Epithelial cell of proximal tubule (primary cell): ENCODE measurements at places on chromosomes 4 and X.

GRCh38 chrX:119481323-119481801 lies 13.1 kb downstream of the SLC25A5 start:
- DNase-seq: no peak

DNA sequence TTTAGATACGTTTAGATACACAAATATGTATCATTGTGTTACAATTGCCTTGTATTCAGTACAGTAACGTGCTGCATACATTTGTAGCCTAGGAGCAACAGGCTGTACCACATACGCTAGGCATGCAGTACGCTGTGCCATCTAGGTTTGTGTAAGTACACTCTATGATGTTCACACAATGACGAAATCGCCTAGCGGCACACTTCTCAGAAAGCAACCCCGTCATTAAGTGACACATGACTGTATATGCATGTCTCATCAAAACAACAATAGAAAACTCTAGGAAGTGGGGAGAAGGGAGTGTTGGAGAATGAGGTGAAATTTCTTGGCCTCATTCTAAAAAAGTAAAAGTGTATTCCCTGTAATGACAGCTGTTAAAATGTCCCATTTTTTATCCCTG lies 32.7 kb downstream of the CCDC149 start:
- DNase-seq: no peak

DNA sequence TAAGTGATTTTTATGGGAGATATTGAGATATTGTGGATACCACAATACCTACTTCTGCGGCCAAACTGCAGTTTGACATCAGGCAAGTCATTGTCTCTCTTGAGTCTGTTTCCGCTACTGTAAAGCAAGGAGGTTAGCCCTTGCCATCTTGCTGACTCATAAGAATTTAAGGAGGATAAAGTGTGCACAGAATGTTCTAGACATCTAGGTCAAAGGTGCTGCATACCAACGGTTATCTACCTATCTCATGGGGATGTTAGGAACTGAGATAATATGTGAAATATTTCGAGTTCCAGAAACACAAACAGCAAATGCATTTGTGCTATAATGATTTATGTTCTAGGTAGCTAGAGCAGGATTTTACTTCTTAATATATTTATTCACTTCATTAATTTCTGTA lies 211.5 kb upstream of the NR3C2 start:
- no peak for DNase-seq

DNA sequence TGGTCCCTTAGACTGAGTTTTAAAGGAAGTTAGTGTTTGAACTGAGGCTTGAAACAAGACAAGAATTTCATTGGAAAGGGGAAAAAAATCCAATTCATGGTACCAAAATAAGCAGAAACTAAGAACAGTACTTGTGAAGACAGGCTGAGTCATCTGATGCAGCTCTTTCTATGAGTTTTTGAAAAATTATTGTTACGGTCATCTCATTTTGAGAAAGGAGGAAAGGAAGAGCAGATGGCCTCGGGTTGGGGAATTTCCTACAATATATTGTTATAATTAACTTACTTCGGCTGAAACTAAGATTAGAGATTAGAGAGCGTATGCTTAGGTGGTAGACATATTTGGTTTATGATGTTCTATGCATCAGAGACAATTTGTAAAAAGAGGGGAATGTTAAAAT lies 2164.8 kb upstream of the AGA start:
- DNase-seq: no peak

DNA sequence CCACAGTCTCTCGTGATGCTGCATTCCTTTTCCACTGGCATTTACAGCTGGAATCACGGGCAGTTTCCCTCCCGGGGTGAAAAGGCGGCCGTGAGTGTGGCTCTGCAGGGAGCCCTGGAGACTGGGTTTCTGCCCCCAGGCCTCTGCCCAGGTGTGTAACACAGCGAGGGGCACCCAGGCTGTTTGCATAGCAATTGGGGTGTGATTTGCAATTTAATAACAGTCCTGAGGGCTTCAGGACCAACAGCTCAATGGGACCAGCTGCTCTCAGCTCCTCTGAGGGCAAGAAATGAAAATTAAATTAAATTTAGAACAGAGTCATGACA lies 99.0 kb upstream of the SHOX start:
- no peak for DNase-seq

- DNase-seq: no peak
These were observed 34.7 kb downstream of the CSN3 start for GRCh38 chr4:70277121-70277520.

- no peak for DNase-seq
These were observed 6.9 kb downstream of the PRRG3 start for GRCh38 chrX:151702026-151702714.

GRCh38 chr4:86957215-86957614 lies 22.4 kb downstream of the AFF1 start:
- no peak for DNase-seq

GRCh38 chr4:182922501-182923284 lies 5.5 kb upstream of the DCTD start:
- DNase-seq: no peak

DNA sequence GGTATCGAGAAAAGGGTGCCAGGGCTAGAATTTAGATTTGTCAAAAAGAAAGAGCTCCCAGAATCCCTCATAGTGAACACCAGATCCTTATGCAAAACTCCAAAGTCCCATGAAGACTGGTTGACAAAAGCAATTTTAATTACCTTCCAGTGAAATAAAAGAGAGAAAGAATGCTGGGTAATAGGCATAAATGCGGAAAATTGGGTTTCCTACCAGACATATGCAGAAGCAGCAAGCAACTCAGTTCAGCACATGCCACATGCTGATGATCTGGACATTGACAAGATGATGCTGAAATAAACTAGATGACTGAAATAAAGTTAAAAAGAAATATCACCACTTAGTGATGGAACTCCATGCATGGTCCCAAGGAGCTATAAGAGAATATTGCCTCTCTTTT lies 83.9 kb downstream of the KCNIP4 start:
- DNase-seq: no peak

DNA sequence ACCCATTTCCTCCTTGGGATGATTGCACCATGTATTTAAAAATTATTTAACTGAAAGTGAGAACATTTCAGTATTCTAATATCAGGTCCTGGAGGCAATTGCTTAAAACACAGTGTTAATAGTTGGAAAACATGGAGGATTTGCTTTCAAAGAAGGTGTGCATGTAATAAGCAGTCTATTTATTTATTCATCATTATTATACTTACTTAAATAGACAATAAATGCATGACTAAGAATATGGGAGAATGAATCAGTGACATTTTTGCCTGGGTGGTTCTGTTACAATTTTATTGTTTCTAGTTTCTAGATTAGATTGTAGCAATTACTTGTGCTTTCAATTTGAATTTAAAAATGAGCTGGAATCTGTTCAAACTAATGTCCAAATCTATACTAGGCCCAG lies 145.5 kb downstream of the AREG start:
- DNase-seq: no peak

- DNase-seq: no peak
These were observed 1240.9 kb downstream of the STIM2 start for GRCh38 chr4:28101583-28101982.

DNA sequence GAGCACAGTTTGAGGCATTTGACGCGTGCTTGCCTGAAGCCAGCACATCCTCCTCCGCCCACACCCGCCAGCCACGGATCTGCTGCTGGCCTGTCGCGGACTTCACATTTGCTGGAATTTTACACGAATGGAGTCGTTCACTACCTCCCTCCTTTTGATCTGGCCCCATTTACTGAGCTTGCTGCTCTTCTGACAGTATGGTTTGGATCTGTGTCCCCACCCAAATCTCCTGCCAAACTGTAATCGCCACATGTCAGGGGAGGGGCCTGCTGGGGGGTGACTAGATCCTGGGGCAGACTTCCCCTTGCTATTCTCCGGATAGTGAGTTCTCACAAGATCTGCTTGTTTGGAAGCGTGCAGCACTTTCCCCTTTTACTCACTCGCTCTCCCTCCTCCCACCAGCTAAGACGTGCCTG lies 19.9 kb upstream of the CPLX1 start:
- no peak for DNase-seq

DNA sequence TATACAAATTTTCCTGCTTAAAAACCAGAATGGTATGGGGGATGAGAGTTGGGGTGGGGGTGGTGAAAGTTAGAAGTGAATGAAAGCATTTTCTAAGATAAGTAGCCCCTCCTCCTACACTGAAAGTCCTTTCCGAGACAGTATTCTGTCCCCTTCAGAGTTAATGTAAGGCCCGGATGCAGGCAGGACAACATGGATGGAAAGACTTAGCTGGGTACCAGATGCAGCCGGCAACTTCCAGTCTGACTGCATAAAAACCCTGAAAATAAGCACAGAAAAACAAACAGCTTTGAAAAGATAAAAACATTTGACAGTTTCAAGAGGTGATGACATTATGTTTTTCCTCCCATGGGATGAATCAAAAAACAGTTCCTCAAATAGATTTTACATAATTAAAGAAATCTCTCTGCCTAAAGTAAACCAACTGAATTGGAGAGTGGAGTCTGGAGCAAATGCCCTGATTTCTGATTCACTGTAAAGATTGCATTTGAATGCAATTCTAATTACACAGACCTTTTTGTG lies 196.3 kb downstream of the GPAT3 start:
- DNase-seq: no peak

DNA sequence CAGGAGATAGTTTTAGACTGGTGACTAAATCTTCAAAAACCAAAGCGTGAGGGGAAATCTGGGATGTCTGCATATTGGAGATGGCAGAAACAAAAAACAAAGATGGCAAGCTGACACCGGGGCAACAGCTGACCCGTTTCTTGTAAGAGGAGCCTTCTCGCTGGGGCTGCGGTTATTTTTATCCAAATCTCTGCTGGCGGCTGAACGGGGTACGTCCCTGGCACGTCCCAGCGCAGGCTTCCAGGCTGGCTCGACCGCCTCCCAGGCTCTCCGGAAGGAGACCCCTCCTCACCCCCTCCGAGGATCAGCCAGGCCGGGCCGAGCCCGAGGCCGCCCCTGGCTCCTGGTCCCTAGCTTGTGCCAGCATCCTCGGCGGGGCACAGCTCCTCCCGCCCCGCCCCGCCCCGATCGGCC lies 403 bp downstream of the SGCB start:
- DNase-seq: no peak

- no peak for DNase-seq
These were observed 16.5 kb downstream of the FGFRL1 start for GRCh38 chr4:1027915-1028238.

DNA sequence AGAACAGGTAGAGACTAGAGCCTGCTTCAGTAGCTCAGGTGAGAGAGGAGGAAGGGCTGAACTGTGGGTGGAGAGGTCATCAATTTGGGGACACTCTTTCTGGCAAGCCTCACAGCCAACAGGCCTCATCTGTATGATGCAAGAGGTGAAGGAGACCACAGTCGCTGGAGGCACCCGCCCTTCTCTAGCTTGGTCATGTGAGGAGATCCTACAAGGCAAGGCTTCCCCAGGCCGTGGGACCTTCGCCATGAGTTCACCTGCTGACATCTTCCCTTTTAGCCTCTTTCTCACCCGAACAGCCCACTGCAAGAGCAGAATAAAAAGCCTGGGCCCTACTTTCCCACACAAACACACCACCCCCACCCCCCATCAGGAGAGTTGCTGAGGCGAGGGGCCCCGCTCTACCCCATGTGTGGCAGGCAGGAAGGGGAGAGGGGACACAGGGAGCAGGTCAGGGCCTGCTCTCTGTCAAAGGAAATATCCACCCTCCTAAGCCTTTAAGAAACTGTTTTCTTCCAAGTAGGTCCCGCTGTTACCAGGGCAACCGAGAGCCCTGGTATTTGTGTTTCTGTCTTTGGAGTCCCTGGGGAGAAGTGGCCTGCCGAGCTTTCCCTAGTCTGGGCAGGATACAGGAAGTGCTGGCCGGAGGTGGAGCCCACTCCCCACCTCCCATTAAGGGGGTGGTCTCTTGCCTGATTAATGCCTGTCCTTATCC lies 8.1 kb downstream of the RTL5 start:
- no peak for DNase-seq

- no peak for DNase-seq
These were observed 186.1 kb upstream of the MAB21L2 start for GRCh38 chr4:150395872-150396271.

- DNase-seq: no peak
These were observed 119.8 kb upstream of the SLC34A2 start for GRCh38 chr4:25535701-25536473.

GRCh38 chr4:177287255-177287654 lies 22.4 kb upstream of the NEIL3 start:
- no peak for DNase-seq
